Activated CD4-positive, alpha-beta T cell treated with anti-CD3 and anti-CD28 coated beads for 4 hours (primary cell): ENCODE measurements at places on chromosomes 1 and 21.
A peak's percentile ranks its signal among the peaks of the same experiment; 100 is the strongest.

GRCh38 chr1:19353596-19353995, 41.5 kb downstream of the SLC66A1 start:
- DNase-seq: no peak

DNA sequence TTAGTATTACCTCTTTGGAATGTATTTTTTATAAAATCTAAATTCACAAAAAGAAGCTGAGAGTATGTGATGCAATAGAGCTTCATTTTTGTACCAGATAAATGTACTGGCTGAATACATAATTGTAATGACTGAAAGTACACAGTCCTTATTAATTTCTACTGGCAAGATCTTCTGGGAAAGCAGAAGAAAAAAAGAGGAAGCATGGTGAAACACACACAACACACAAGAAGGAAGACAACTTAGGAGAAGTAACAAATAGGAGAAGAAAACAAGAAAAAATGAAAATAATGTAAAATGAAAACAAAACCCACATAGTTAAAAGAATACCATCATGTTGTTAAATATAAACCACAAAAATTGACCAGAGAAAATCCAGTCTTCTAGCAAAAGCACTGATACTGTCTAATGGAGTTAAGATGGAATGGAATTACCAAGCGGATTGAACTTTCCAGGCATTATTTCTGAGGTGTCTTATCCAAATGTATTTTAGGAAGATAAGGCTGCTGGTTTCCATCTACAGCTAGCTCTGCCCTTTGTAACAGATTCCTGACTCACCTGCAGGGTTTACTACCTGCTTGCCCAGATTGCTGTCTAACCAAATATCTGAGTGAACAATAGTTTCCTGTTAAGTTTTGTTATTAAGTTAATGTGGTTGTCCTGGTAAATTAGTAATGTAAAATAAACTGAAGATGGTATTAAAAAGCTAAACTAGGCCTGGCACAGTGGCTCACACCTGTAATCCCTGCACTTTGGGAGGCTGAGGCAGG, 4.5 kb upstream of the COP1 start:
- DNase-seq: no peak

DNA sequence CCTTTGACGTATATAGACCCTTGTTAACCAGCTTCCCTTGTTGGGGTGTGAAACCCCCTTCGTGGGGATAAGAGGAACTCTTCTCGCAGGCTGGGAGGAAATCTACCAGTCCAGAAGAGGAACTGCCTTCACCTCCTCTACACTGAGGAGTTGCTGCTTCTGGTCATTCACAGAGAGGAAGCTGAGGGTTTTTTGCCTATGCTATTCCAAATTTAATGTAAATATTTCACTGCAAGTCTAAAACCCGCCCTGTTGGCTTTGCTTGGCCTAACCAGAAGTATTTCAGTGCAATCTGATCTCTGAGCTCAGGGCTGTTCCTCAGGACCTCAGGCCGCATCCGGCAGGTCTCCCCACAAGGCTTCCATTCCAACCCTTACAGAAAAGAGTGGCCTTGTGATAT, 150.1 kb downstream of the HIVEP3 start:
- DNase-seq: no peak

- DNase-seq: no peak
Observed at GRCh38 chr1:56286956-56287355, 292.4 kb downstream of the PLPP3 start.

DNA sequence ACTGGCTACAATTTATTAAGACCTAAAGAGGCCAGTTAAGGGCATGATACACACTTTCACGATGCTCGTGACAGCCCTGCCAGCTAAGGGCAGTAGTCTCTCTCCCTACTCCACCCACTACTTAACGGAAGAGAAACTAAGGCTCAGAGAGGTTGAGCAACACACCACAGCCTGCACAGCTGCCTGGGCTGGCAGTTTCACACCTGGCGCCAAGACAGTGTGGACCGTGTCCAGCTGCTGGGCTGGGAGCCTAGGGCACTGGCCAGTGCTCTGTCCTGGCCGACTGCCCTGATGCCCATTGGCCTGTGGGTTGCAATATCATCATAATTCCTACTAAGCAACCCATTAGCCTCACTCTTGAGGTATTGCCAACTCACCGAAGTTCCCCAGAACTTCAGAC, 27.6 kb downstream of the TENT5C start:
- DNase-seq: no peak

GRCh38 chr1:30757352-30758120, at the start of gene LAPTM5:
Gene LAPTM5, minus strand, starts transcription at chr1:30757774. Its CDS starts 29 bp downstream, at chr1:30757745.
- peak; percentile 52 for DNase-seq

DNA sequence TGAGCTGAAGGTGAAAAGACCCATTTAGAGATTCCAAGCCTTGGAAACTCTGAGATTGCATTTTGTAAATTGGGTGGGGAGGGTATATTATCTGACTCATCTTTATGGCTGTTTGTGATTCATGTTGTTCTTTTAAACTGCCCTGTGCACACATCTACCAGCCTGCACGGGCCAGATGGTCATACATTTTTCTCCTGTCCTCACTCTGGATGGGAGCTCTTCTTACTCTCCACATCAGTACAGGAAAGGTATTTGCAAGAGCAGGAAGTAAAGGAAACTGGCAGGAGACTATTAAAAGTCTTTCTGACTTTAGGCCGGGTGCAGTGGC, 14.3 kb upstream of the NMNAT2 start:
- no peak for DNase-seq

- DNase-seq: no peak
Observed at GRCh38 chr1:15075817-15076216, 77.7 kb upstream of the TMEM51 start.
